Neural crest cell (in vitro differentiated cells): ENCODE measurements at places on chromosomes 6 and 20. TPM values are rescaled to one million over a fixed set of nuclear protein-coding genes. Genes with fewer than 3 reads are reported as not detected.
A peak's percentile ranks its signal among the peaks of the same experiment; 100 is the strongest.

DNA sequence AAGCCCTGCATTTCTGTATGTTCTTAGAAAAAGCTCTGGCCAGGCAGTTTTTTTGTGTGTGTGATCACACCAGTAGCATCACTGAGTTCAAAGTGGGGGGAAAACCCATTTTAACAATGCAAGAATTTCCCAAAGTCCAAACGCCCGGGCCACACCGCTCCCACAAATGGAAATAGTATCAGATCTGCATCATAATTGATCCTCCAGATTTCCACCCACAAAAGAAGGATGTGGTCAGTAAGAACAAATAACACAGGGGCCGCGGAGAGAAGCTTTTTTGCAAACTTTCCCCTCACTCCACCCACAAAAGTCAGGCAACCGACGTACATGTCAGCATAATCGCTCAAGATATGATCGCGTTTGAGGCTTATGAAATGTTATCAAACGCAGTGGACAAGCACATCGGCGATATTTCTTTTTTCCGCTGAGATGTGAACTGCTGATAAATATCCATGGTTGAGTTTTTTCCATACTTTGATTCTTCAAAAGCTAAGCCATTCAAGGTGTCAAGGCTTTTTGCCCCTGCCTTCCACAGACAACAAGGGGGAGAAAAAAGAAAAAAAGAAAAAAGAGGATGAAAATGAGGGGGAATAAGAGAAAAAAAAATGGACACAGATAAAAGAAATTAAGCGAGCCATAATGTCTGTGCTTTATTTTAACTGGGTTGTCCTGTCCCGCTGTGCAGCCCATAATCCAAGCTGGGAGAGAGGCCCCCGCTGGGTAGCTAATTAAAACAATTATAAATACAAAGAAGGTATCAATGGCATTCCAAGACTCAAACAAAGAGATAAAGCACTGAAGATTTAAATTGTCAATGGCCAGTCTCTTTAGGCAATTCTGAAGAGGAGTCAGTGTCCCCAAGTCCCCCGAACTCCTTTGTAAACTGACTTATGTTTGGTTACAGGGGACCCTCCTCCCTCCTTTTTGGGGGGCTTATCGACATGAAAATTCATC, 143.5 kb downstream of the ZFP64 start:
- peaks cover 10% of the 10 kb centered on the region for H3K27me3 ChIP-seq
- peaks cover 34% of the 10 kb centered on the region for H3K4me1 ChIP-seq
- peak overlapping the region; percentile 90 for H3K27ac ChIP-seq
- peak overlapping the region; percentile 50 for H3K4me3 ChIP-seq
- no peaks in the 10 kb centered on the region for H3K36me3 ChIP-seq

GRCh38 chr6:116877743-116878142, 701 bp downstream of the RFX6 start:
- H3K4me3 ChIP-seq: peak overlapping the region; percentile 16
- peaks cover 3% of the 10 kb centered on the region for H3K36me3 ChIP-seq
- no peak overlapping the region for H3K27ac ChIP-seq
- DNase-seq: no peak

DNA sequence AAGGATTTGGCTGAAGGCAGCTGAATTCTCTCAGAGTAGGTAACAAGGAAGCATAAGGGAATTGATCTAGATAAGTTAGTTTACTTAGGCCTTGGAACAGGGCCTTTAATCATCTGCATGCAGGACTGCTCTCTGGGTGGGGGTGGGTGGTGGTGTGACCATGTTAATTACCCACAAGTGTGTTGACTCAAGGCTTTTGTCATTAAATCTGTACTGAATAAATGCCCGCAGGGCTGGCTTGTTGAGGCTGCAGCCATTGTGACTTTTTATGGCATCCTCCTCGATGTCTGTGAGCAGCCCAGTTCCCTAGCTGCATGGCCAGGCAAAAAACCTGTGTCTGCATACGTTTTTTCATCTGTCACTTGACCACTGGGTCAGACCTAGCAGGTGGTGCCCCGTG, 63.5 kb upstream of the ASCC3 start:
- H3K4me1 ChIP-seq: no peaks in the 10 kb centered on the region
- DNase-seq: no peak
- H3K4me3 ChIP-seq: no peak overlapping the region
- H3K36me3 ChIP-seq: peaks cover 3% of the 10 kb centered on the region
- H3K27ac ChIP-seq: no peak overlapping the region

GRCh38 chr6:159467473-159468041, 225.5 kb downstream of the SOD2 start:
- H3K36me3 ChIP-seq: no peaks in the 10 kb centered on the region
- no peak overlapping the region for H3K27ac ChIP-seq
- DNase-seq: no peak
- no peaks in the 10 kb centered on the region for H3K4me1 ChIP-seq
- peaks cover 13% of the 10 kb centered on the region for H3K27me3 ChIP-seq

- H3K4me1 ChIP-seq: no peaks in the 10 kb centered on the region
- peaks cover 20% of the 10 kb centered on the region for H3K36me3 ChIP-seq
- no peaks in the 10 kb centered on the region for H3K27me3 ChIP-seq
- no peak overlapping the region for H3K4me3 ChIP-seq
Observed at GRCh38 chr6:41088451-41088850, 15.7 kb downstream of the NFYA start.

GRCh38 chr20:54199283-54199682, 8.6 kb upstream of the PFDN4 start:
- no peak for DNase-seq
- H3K4me3 ChIP-seq: no peak overlapping the region
- H3K36me3 ChIP-seq: no peaks in the 10 kb centered on the region
- H3K27ac ChIP-seq: no peak overlapping the region
- H3K4me1 ChIP-seq: no peaks in the 10 kb centered on the region

GRCh38 chr6:3079682-3080081, 11.4 kb downstream of the RIPK1 start:
- peak overlapping the region; percentile 5 for H3K27ac ChIP-seq
- no peak for DNase-seq
- H3K4me1 ChIP-seq: peaks cover 13% of the 10 kb centered on the region
- H3K27me3 ChIP-seq: no peaks in the 10 kb centered on the region

DNA sequence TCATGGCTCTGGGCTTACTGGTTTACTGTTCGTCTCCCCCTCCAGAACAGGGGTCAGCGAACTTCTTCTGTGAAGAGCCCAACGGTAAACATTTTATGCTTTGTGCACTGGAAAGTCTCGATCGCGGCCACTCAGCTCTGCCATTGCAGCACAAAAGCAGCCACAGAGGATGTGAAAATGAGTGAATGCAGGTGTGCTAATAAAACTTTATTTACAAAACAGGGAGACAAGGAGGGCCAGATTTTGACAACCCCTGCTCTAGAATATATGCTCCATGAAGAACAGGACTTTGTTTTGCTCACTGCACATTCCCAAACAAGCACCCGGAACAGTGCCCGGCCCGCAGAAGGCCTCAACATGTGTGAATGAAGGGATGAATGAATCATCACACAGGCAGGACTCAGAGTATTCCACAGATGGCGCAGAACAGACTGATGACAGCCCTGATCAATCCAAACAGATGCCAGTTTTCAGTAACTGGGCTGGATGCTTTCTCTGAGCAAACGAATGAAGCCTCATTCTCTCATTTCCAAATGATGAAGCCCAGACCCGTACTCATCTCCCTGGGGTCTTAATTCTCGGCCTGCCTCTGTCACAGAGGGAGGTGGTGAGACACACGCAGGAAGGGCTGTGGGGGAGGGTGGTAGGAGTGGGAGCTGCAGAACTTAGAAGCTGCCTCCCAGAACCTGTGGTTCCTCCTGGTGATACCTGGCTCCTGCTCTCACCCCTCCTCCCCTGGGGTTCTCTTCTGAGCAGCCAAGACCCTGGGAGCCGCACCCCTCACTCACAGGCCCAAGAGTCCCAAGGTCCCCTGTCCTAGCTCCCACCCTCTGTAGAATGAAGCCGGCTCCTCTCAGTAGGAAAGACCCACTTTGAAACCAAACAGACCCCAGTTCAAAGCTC, 196.4 kb downstream of the PREX1 start:
- H3K27ac ChIP-seq: no peak overlapping the region
- H3K27me3 ChIP-seq: no peaks in the 10 kb centered on the region
- H3K4me1 ChIP-seq: no peaks in the 10 kb centered on the region
- peaks cover 21% of the 10 kb centered on the region for H3K36me3 ChIP-seq
- no peak for DNase-seq
- H3K4me3 ChIP-seq: no peak overlapping the region

GRCh38 chr6:166839569-166839968, 116.8 kb downstream of the RNASET2 start:
- no peaks in the 10 kb centered on the region for H3K36me3 ChIP-seq
- H3K4me1 ChIP-seq: no peaks in the 10 kb centered on the region
- no peak overlapping the region for H3K27ac ChIP-seq
- H3K27me3 ChIP-seq: no peaks in the 10 kb centered on the region
- no peak overlapping the region for H3K4me3 ChIP-seq

DNA sequence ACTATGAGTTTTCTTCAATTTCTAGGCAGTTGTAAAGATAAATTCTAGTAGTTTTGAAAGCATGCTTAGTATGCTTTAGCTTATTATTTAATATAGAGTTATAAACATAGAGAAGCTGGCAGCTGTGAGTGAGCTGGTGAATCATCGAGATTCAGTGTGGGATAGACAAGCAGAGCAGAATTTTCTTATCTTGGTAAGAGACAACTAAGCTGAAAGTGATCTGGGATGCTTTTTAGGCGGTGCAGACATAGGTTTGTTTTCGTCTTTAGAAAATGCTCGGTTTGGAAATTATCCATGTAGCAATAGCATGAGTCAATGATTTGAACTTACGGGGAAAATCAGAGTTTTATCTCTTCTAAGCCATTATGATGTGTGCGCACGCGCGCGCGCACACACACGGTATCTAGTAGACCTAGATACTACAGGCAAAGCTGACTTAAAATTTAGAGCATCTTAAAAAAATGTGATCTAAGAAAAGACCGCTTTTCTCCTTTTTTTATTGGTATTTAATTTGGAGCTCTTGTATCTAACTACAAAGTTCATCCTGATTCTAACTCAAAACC, 128.3 kb upstream of the MAP3K7 start:
- no peaks in the 10 kb centered on the region for H3K4me1 ChIP-seq
- H3K27me3 ChIP-seq: peaks cover 3% of the 10 kb centered on the region
- no peak for DNase-seq
- H3K36me3 ChIP-seq: no peaks in the 10 kb centered on the region
- H3K27ac ChIP-seq: no peak overlapping the region

DNA sequence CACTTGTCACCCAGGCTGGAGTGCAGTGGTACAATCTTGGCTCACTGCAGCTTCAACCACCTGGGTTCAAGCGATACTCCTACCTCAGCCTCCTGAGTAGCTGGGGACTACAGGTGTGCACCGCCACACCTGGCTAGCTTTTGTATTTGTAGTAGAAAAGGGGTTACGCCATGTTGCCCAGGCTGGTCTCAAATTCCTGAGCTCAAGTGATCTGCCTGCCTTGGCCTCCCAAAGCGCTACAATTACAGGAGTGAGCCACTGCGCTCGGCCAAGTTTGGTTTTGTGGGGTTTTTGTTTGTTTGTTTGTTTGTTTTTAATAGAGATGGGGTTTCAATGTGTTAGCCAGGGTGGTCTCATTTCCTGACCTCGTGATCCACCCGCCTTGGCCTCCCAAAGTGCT, 12.3 kb downstream of the LOC128125822 start:
- no peak for DNase-seq
- H3K4me1 ChIP-seq: peaks cover 2% of the 10 kb centered on the region
- H3K27ac ChIP-seq: no peak overlapping the region
- H3K4me3 ChIP-seq: no peak overlapping the region

GCLC gene
- total RNA-seq: 22.6 and 27.5 TPM in 2 replicates

PPIL6 gene
- 2.2 and 3.3 TPM in 2 replicates for total RNA-seq
